Spinal cord (tissue), 10 donors: ENCODE measurements at places on chromosomes 12 and 14. TPM values are rescaled to one million over a fixed set of nuclear protein-coding genes. Genes with fewer than 3 reads are reported as not detected.

GRCh38 chr14:21096438-21096837 is 2.0 kb downstream of the ZNF219 start:
- H3K27ac ChIP-seq = peak overlapping the region; percentile 91
- H3K4me3 ChIP-seq = no peak overlapping the region
- H3K4me1 ChIP-seq = peaks cover 45% of the 10 kb centered on the region
- no peak for DNase-seq
- H3K36me3 ChIP-seq = peaks cover 20% of the 10 kb centered on the region

GRCh38 chr12:51970904-51971646 is 19.6 kb downstream of the ACVR1B start:
- no peak overlapping the region for H3K4me3 ChIP-seq
- H3K27me3 ChIP-seq = no peaks in the 10 kb centered on the region
- no peak for DNase-seq
- H3K4me1 ChIP-seq = peaks cover 6% of the 10 kb centered on the region

GRCh38 chr14:100438271-100438670 is 115.1 kb downstream of the SLC25A47 start:
- peaks cover 2% of the 10 kb centered on the region for H3K36me3 ChIP-seq
- H3K4me3 ChIP-seq = no peak overlapping the region
- no peaks in the 10 kb centered on the region for H3K27me3 ChIP-seq

DNA sequence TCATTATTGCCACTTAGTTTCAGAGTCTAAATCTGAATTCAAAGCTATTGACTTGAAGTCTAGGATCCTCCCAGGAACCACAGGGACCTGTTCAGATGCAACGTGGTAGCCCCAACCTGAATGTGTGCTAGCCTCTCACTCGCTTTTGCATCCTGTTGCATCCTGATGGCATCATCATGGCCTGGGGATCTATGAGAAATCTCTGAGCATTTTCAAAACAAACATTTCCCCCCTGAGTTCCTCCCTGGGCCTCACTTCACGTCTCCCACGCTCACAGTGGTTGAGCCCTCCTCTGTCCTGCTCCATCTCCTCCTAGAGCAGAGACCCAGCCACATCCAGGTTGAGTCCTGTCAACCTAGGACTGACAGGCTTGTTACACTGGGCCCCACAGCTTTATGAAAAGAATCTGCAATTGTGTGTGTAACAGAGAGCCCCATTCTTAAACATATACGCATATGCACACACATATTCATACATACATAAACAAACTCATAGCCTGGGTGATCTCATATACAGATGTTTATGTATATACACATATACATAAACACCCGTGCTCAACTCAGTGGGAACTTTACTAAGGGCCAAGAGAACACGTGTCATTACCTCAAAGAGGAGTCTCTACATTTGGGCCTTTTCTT is 5.4 kb upstream of the KRT72 start:
- no peak overlapping the region for H3K27ac ChIP-seq
- DNase-seq = no peak
- H3K36me3 ChIP-seq = no peaks in the 10 kb centered on the region
- no peak overlapping the region for H3K4me3 ChIP-seq
- H3K4me1 ChIP-seq = peaks cover 4% of the 10 kb centered on the region

DNA sequence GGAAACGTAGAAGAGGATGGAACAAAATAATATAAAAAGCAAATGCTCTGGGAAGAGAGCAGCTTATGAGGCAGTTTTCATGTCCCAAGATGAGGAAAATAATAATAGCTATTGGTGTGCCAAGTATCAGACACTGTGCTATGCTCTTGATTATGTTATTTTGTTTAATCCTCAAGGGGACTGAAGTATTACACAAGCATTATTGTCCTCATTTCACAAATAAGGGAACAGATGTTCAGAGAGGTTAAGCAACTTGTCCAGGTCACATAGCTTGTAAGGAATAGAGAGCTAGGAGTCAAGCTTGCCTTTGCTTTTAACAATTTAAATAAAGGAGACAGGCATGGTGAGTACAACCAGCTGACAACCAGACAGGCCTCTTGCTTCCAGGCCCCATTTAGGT is 26.9 kb upstream of the LTBP2 start:
- peaks cover 13% of the 10 kb centered on the region for H3K4me1 ChIP-seq
- no peak for DNase-seq
- H3K27ac ChIP-seq = no peak overlapping the region

DNA sequence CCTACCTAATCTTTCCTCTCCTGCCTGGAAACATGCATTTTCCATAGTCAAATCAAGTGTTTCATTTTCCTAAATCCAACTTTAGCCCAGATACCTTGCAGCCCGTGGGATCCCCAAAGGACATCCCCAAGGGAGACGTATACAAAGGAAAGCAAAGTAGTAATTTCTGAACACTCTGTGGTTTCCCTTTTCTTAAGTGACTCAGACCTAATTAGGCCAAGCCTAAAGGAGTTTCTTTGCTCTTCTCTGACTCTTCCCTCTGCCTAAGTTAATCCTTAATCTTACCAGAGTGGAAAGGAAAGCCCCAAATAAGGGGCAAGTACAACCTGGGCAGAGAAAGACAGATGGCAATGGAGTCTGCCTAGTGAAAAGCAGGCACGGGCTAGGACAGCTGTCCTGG is 250.3 kb downstream of the SPTSSA start:
- H3K4me3 ChIP-seq = no peak overlapping the region
- no peaks in the 10 kb centered on the region for H3K36me3 ChIP-seq
- no peaks in the 10 kb centered on the region for H3K27me3 ChIP-seq
- no peak overlapping the region for H3K27ac ChIP-seq
- DNase-seq = no peak

The DPF3 gene
- 9.6 TPM for total RNA-seq

The LUM gene
- 120 TPM for total RNA-seq

The FERMT2 gene
- 162 TPM for total RNA-seq

The MORN3 gene
- total RNA-seq = 4.5 TPM

The LRFN5 gene
- total RNA-seq = 30.9 TPM

The RNASE9 gene
- total RNA-seq = not detected

The STAB2 gene
- 0.99 TPM for total RNA-seq

The CHURC1 gene
- 62.1 TPM for total RNA-seq
